ENCODE measurements at places on chromosomes 7 and 10.

- no peak for DNase-seq
Observed at GRCh38 chr10:89283025-89283935, 18.6 kb upstream of the IFIT2 start.

GRCh38 chr10:102705531-102705930, 8.7 kb downstream of the ARL3 start:
- no peak for DNase-seq

GRCh38 chr10:32367793-32368453, 21.0 kb upstream of the EPC1 start:
- DNase-seq, result peak; percentile 42

DNA sequence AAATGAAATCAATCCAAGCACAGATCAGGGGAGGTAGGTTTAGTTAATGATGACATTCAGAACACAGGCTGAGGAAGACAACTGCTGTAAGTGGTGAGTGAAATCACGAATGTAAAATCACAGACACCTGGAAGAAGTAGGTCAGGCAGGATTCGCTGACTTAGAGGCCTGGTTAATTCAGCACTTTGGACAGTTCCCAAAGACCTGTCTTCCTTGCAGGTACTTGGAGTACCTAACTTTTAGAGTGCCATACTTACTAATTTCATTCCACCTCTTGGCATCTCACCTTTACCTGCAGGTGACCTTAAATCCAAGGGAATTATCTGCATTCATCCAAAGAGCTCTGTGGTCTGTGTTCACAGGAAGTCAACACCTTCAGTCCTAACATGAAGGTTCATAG, 822.3 kb downstream of the PHTF2 start:
- no peak for DNase-seq

- DNase-seq, result no peak
Observed at GRCh38 chr10:129945526-129945925, 18.5 kb downstream of the EBF3 start.

GRCh38 chr7:120987280-120987679, 1.2 kb upstream of the CPED1 start:
- no peak for DNase-seq

DNA sequence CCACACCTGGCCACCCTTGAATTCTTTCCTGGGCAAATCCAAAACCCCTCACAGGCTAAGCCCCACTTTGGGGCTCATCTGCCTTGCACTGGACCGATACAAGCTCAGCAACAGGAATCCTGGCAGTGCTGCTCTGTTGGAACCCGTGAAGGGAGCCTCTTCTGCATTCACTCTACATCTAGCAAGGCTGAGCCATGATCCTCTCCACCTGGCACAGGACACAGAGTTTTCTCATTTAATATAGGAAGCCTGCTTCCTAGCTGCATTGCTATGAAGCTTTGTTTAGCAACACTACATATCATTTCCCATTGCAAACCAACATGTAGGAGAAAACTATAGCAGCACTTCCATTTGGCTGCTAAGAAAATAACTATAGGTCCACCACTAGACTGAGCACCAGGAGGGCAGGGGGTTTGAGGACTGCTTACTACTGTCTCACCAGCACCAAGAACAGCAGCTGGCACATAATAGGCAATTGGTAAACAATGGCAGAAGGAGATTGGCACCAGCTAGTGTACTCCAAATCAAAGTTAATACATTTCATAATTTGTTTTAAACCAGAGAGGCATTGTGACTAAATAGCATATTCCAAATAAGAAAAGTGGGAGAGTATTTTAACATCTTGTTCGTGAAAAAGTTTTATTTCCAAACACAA, 56.1 kb downstream of the CPVL start:
- no peak for DNase-seq

DNA sequence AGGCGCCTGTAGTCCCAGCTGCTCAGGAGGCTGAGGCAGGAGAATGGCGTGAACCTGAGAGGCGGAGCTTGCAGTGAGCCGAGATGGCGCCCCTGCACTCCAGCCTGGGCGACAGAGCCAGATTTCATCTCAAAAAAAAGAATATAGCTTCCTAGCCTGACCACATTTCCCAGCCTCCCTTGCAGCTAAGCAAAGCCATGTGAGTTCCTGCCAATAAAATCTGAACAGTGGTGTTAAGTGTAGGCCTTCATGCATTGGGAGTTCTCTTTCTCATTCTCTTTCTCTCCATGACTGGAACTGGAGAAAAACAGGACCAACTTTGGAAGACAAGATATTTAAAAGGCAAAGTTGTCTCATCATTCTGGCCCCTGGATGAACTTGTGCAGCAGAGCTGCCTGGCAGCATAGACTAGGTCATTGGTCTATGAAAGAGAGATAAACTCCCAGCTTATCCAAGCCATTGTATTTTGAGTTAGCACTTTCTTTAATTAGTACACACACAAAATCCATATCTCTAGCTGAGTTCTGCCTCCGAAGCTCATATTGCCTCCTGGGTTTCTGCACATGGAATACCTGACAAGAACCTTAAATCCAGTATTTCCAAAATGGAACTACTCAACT, 60.8 kb downstream of the TSPAN12 start:
- no peak for DNase-seq

GRCh38 chr10:69721690-69722310, 79.9 kb upstream of the COL13A1 start:
- no peak for DNase-seq

DNA sequence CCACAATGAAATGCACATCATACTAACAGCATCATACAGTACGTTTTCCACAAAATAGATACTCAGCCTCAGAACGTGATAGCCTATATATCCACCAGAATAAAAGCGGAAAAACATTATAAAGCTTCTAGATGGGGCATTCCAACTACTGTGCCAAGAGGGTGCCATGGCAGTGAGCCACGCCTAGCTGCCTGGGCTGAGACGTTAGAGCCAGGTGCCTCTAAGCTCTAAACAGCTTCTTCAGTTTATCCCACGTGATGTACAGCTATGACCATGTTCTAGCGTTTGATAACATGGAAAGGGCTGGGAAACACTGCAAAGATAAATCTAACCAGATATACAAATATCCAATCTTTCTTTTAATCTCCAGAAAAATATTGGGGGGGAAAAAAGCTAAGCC, 17.8 kb downstream of the USP6NL start:
- DNase-seq, result no peak

DNA sequence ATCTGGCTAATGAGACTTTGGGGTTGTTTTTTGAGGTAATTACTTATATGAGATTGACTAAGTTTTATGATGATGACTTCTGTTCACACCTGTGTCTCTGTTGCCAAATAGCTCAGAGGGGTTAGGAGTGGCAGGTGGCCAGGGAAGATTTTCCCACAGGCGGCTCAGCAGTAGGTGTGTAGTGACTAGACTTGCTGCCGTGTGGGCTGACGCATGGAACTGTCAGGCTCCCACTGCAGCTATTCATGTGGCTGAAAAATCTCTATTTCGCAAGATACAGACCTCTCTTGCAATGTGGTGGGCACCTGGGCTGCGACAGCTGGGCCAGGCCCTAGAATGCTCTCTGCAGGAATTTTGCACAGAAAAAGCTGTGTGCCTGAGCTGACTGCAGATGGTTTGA, 1.4 kb downstream of the CPA4 start:
- no peak for DNase-seq

- DNase-seq, result no peak
Observed at GRCh38 chr7:36298106-36298505, 91.6 kb upstream of the ANLN start.

GRCh38 chr7:98730326-98730725, 113.2 kb downstream of the NPTX2 start:
- no peak for DNase-seq

Data from NCI-H446 (cell line).